ENCODE measurements at places on chromosomes 6 and 20. TPM values are rescaled to one million over a fixed set of nuclear protein-coding genes. Genes with fewer than 3 reads are reported as not detected.
A peak's percentile ranks its signal among the peaks of the same experiment; 100 is the strongest.

GRCh38 chr20:7841291-7841970 is 98.8 kb downstream of the HAO1 start:
- peaks cover 8% of the 10 kb centered on the region for H3K27me3 ChIP-seq
- H3K4me3 ChIP-seq: no peak overlapping the region
- H3K4me1 ChIP-seq: no peaks in the 10 kb centered on the region

DNA sequence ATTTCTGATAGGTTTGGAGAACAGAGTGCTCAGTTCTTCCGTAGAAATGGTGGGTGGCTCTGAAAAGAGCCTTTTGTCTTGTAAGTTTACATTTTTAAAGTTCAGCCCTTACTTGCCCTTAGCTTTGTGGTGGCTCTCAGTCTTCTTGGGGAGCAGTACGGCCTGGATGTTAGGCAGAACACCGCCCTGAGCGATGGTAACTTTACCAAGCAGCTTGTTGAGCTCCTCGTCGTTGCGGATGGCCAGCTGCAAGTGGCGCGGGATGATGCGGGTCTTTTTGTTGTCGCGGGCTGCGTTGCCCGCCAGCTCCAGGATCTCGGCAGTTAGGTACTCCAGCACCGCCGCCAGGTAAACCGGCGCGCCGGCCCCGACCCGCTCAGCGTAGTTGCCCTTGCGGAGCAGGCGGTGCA is 19.5 kb downstream of the OR2B2 start:
- no peak overlapping the region for H3K27ac ChIP-seq
- peaks cover 48% of the 10 kb centered on the region for H3K4me1 ChIP-seq
- peak; percentile 89 for DNase-seq
- H3K4me3 ChIP-seq: no peak overlapping the region
- H3K27me3 ChIP-seq: no peaks in the 10 kb centered on the region
- H3K36me3 ChIP-seq: peaks cover 7% of the 10 kb centered on the region

DNA sequence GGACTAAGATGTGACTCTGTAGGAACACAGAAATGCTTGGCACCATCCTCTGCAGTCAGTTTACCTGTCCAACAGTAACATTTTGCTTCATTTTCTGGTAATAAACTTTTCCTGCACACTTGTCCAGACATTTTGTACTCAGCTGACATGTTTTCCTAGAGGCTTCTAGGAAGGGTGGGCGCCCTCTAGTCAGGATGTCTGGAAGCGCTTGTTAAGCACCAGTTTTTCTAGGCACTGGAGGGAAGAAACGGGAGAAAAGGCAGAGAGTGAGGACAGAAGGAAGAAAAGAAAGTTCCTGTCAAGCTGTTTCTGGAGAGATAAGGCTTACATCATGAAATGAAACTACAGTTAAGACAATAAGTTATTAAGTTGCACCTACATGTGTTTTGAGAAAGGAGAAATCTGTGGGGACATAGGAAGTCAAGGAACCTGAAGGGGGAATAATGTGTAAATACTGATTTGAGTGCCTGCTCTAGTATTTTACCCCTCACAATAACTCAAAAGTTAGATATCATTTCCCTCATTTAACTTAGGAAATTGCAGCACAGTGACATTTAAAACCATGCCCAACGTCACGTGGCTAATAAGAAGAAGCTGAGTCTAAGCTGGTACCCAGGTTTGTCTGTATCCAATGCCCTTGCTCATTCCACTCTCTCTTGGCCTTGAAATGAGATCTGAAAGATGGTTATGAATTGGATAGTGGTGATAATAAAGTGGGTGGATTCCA is 42.7 kb upstream of the TNFRSF21 start:
- H3K27ac ChIP-seq: no peak overlapping the region
- H3K4me3 ChIP-seq: no peak overlapping the region
- H3K27me3 ChIP-seq: peaks cover 7% of the 10 kb centered on the region
- DNase-seq: no peak
- no peaks in the 10 kb centered on the region for H3K36me3 ChIP-seq

- H3K27ac ChIP-seq: no peak overlapping the region
- no peak overlapping the region for H3K4me3 ChIP-seq
- no peaks in the 10 kb centered on the region for H3K36me3 ChIP-seq
- H3K4me1 ChIP-seq: peaks cover 13% of the 10 kb centered on the region
Measured at GRCh38 chr20:4160761-4161305, 145.5 kb upstream of the RNF24 start.

- no peak overlapping the region for H3K27ac ChIP-seq
- no peak for DNase-seq
- no peak overlapping the region for H3K4me3 ChIP-seq
- no peaks in the 10 kb centered on the region for H3K27me3 ChIP-seq
Measured at GRCh38 chr6:137850816-137851602, 16.1 kb upstream of the TNFAIP3 start.

GRCh38 chr6:115740907-115741306 is 319.8 kb downstream of the FRK start:
- no peaks in the 10 kb centered on the region for H3K4me1 ChIP-seq
- H3K36me3 ChIP-seq: no peaks in the 10 kb centered on the region
- no peaks in the 10 kb centered on the region for H3K27me3 ChIP-seq
- no peak overlapping the region for H3K27ac ChIP-seq
- no peak for DNase-seq

DNA sequence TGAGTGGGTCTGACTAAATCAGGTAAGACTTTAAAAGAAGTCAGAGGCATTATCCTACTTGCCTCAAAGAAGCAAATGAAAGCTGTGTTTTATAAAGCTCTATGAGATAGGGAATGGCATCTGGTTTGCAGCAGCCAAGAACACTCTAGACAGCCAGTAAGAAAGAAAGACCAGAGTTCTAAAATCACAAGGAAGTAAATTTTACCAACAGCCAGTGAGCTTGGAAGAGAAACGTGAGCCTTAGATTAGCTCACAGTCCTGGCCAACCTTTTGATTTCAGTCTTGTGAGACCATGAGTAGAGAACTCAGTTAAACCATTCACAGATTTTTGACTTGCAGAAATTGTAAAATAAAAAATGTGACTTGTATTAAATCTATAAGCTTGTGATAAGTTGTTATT is 693.0 kb downstream of the EYS start:
- H3K27me3 ChIP-seq: no peaks in the 10 kb centered on the region
- H3K36me3 ChIP-seq: no peaks in the 10 kb centered on the region
- no peak for DNase-seq
- H3K4me3 ChIP-seq: no peak overlapping the region
- no peak overlapping the region for H3K27ac ChIP-seq

The BCAS1 gene
- total RNA-seq: not detected

The ME1 gene
- 0.50 TPM for total RNA-seq

Measured in activated naive CD8-positive, alpha-beta T cell treated with anti-CD3 and anti-CD28 coated beads, Interleukin-2, amount 10 ng/mL, durations not matched to agents 7 days and 5 days (primary cell).